ENCODE measurements at places on chromosomes 1 and 21.

- no peak for DNase-seq
Measured at GRCh38 chr1:200172311-200172710, 144.8 kb downstream of the NR5A2 start.

DNA sequence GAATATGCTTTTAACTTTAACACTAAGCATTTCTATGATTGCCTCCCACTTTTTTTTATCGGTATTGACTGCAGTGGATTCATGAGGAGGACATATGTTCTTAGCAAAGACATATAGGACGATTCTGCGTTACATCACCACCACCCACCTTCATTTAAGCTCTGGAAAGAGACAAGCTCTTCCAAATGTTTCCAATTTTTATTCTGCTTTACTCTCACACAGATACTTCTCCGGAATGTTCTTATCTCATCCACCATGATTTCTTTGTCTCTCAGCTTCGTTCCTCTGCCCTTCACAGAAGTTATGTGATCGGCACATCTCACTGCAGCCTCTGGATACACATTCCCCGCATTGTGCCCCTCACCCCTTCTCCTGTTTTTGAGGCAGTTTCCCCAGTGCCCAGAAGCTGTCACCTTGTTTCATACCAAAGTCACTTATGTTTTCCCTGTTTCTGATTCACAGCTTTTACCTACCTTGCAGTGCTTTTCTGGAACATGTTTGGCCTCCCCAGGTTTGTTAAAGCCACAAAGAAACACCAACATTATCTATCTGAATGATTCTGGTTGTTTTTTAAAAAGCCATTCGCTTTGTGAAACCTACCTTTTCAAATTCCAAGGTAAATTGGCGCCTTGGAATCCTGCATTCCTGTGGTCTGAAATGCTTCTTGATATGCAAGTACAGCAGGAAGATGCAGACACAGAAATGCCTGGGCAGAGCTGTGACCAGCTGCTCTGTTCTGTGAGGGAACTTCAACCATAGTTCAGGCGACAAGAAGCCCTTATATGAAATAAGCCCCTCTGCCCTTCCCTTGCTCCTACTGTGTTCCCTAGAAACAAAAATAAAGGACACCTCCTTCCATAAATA, 1020.2 kb downstream of the TTLL7 start:
- DNase-seq, result no peak

- peak; percentile 9 for DNase-seq
Measured at GRCh38 chr21:38250991-38251418, 5.8 kb upstream of the KCNJ15 start.

DNA sequence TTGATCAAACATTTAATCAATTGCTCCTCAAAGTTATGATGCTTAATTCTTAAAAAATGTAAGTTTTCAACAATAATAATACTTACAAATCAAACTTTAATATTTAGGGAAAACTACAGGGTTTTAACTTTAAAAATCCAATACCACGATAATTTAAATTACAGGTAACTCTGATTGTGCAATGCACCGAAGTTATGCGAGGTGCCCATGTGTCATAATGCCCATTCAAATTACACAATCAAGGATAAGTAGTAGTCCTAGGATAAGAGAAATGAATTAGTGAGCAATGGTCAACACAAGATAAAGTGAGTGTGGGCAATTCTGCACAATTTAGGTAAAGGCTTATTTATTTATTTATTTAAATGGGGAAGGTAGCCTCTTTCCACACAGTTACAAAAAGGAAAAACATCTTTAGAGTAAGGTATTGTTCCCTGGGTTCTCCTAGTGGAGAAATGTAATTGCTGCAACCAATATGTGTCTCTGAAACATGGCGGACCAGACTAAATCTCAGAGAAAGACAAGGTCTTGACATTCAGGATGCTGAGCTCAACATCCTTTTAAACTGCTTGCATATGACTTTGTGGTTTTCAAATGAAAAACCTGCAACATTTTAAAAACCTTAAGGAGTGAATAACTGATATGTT, 164.2 kb downstream of the TTLL7 start:
- DNase-seq, result no peak

- no peak for DNase-seq
Measured at GRCh38 chr1:207191061-207191460, 87.0 kb downstream of the C4BPA start.

DNA sequence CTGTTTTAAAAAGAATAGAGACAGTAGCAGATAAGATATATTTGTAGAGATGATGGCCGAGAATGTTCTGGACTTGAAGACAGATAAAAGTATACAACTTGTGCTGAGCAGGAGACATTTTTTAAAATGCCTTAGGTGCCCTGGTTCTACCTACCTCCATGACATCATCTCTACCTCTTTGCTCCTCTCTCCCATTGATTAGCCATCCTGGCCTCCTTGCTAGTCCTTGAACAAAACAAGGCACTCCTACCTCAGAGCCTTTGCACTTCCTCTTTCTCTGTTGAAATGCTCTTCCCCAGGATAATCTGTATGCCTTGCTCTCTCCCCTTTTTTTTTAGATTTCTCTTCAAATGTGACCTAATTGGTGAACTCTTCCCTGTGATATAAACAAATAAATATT, 92.6 kb upstream of the MAGI3 start:
- no peak for DNase-seq

- DNase-seq, result no peak
Measured at GRCh38 chr1:30087465-30087864, 635.9 kb downstream of the MATN1 start.

DNA sequence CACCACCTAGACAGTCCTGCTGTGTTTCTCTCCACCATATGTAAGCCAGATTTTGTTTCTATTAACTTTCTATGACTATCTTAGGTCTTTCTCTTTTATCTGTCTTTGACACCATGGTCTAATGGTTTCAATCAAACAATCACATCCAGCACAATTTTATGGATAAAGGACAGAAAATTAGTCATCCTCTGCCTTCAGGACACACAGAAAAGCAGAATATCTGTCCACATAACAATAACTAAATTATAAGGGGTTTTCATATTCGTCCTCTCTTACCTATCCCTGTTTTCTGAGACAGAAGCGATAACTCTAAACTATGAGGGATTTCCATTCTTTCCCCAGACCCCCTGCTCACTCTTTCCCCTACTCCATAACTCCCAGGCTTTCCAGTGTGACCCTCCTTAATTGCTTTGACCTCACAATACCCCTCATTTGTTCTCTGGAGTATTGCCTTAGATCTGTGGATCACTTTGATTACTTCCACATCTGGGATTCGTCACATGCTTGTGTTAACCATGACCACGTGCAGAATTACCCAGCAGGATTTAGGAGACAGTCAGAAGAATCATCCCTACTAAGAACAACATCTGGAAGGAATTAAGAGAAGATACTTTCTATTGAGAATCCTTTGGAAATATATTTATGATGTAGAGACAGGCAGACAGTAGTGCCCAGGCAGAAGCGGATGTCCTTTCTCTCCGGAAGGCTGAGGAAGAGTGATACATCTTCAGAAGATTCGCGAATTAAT, 108.2 kb upstream of the GREM2 start:
- DNase-seq, result no peak

GRCh38 chr1:199700551-199700950, 327.0 kb upstream of the NR5A2 start:
- no peak for DNase-seq

- no peak for DNase-seq
Measured at GRCh38 chr1:159827102-159827490, 423 bp downstream of the SLAMF8 start.

DNA sequence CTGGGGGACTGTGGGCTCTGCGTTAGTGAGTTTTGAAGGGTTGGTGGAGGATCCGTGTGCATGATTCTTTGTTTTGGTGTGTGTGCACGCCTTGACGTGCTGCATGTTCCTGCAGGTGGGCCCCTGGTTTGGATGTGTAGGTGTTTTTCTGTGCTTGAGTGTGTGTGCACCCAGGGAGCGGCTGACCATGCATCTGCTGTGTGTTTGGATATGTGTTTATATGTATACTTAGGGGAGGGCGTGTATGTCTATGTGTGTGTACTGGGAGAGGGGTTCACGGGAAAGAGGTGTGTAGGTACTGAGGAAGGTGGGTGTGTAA, 1.1 kb downstream of the VANGL2 start:
- no peak for DNase-seq

All from NCI-H2029 (cell line).